Inflammatory macrophage treated with lipopolysaccharide for 4 hours (primary cell): ENCODE measurements at places on chromosomes 7 and 10.
A peak's percentile ranks its signal among the peaks of the same experiment; 100 is the strongest.

GRCh38 chr10:60973086-60973485, 29.1 kb upstream of the RHOBTB1 start:
- no peak for DNase-seq

- DNase-seq, result peak; percentile 93
These were observed 2.2 kb upstream of the RBM17 start for GRCh38 chr10:6086375-6087233.

DNA sequence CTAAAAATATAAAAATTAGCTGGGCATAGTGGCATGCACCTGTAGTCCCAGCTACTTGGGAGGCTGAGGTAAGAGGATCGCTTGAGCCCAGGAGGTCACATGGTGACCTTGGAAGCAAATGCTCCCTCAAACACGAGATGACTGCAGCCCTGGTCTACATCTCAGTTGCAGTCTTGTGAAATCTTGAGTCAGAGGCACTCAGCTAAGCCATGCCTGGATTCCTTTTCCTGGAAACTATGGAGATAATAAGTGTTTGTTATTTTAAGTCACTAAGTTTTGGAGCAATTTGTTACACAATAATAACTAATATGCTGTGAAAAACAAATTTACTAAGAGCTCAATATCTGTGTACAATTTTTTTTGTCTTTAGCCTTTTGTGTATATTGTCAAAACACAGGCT, 284.3 kb upstream of the KAT6B start:
- peak; percentile 53 for DNase-seq

DNA sequence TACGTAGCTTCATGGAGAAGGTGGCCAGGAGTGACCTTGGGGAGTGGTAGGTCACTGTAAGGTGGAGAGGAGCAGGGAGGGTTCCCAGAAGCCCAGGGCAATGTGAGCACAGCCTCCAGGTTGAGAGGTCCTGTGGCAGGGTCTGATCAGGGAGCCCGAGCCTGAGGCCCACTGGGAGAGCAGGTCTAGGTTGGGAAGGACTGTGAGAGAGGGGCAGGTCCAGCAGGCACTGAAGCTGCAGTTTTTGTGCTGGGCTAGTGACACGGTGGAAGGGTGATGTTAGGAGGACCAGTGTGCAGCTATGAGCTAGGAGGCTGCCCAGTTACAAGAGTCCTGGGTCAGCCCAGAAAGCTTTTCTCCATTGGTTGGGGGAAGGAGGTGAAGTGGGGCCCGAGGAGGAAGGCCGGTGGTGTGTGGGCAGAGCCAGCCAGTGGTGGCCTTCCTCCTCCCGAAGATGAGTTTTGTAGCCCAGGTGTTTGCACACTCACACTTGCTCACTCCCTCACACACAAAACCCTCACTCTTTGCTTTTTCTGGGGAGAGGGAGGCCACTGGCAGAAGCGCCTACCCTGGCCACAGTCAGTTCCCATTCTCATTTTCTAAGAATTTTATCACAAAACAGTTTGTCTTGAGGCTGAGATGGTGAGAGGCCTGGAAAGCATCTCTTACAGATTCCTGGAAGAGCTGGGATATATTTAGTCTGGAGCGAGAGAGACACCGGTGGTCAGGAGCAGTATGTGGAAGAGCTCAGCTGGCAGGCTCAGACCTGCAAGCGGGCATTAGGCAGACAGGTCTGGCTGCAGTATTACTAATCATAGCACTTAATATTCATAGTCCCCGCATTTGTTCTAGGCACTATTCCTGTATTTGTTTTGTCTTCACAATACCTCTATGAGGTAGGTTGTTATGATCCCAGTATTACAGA, 57.1 kb downstream of the ZNF467 start:
- DNase-seq, result no peak

- DNase-seq, result peak; percentile 8
These were observed 162.7 kb upstream of the CDK1 start for GRCh38 chr10:60615541-60615940.

- no peak for DNase-seq
These were observed 48.2 kb upstream of the ANKRD1 start for GRCh38 chr10:90969121-90969534.

DNA sequence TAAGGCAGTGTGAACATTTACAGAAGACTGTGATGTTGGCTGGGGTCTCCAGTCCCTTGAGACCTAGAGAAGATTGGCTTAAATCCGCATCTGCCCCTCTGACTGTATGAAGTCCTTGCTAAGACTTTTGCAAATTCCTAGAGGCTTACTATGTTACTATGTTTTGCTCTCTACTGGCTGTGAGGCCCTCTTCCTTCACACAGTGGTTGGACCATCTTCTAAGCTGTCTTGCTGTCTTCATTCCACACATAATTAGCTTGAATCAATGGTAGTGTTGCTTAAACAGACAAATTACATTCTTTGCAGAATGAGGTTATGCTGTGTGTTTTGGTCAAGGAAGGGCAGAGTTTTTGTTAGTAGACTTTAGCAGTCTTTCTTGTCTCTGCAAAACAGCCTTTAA, 658.0 kb downstream of the TYW1 start:
- DNase-seq, result no peak

- peak; percentile 58 for DNase-seq
These were observed 6.5 kb downstream of the FZD8 start for GRCh38 chr10:35635576-35635975.

DNA sequence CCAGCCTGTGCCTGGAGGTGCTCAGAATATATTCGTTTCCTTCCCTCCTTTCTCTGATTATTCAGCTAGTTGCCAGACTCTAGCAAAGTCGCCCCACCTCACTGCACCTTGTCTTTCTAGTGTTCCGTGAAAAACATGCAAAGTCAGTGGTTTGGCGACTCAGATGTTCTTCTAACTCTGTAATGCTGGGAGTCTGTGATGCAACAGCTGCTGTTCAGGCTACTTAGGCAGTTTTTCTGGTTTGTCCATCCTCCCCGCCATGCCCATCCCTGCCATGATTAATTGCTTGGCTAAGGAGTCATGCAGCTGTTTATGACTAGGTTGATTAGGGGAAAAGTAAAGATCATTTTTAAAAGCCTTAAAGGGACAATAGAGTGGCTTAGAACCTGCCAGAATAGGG, 99.4 kb downstream of the MTPN start:
- DNase-seq, result no peak

- DNase-seq, result no peak
These were observed 9.2 kb downstream of the PPP3CB start for GRCh38 chr10:73486601-73487000.

DNA sequence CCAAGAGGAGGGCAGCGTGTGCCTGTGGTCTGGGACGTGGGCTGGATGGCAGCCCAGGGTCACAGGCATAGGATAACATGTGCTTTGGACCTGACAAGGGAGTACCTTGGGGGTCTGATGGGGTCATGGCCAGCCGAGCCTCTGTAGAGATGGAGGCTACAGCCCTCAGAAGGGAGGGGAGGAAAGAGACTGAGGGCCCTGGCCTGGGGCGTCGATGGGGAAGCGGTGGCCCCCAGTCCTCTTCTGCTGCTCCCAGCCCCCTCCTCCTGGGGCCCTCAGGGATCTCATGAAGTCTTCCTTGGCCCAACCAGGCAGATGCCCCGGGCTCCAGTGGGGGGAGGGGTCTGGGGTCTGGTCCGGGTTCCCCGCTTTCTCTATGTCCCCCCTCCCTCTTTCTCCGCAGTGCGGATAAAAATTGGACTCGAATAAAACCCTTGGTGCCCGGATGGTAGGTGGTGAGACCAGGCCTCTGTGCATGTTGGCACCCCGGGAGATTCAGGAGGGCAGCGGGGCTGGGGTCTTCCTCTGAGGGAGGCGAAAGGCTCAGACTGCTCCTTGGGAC, 15.6 kb upstream of the HSPB1 start:
- no peak for DNase-seq

GRCh38 chr10:91017198-91017597, 96.3 kb upstream of the ANKRD1 start:
- no peak for DNase-seq

DNA sequence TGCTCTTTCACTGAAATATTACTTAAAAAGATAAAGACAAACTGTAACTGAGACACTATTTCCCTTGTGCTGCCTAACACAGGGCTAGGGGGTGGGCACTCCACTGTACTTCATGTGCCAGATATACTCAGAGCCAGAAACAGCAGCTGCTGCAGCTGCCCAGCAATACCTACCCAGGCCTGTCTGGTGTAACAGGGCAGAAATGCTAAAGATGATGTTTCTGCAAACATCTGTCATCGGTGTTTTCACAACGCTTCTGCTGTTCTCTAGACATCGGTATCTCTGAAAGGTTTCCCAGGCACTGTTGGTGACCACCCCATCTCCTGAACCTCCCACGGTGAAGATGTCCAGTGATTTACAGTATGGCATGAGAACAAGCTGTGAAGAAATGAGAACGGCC, 42.7 kb downstream of the LAMB1 start:
- DNase-seq, result no peak

DNA sequence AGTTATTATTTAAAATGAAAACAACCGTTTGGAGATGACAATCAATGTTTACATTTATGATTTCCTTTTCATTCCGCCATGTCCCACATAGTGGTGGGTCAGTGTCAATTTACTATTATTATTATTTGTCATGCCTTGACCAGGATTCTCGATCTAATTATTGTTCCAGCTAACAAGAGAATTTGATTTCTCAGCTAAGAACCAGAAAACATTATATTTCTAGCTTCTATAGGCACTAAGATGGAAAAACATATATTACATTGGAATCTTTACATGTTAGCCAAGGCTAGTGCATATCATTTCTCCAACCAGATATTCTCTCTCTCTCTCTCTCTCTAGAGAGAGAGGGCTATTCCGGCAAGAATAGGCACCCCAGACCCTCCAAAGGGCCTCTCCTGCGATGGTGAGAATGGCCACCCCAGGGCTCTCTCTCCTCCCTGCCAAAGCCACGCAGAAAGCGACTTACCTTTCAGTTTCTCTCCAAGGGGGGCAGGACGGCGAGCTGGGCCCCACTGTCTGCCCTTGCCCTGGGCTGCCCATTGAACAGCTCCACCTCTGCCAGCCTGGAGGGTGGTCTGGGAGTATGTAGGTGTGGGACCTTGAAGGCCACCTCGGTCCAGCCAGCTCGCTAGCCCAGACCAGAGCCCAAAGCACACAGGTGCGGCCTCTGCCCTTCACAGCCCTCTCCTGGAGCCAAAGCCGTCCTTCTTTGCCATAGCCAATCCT, 2.4 kb downstream of the HOXA3 start:
- no peak for DNase-seq

DNA sequence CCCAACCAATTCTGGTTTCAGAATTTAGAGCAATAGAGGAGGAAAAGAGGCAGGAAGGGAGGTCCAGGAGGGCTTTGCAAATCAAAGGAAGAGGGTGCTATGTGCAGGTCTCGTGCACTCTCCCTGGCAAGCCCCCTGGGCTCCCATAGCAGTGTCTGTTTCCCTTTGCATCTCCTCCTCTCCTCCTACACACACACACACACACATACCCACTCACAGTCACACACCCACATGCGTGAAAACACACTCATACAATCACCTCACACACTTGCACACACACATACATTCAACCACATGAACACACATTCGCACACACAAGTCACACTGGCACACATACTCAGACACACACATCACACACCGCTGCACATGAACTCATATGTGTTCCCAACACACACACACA, 105.3 kb downstream of the OAT start:
- DNase-seq, result no peak

- DNase-seq, result no peak
These were observed 17.1 kb downstream of the AZGP1 start for GRCh38 chr7:99958564-99959227.

GRCh38 chr7:156638443-156639077, 2.0 kb upstream of the RNF32 start:
- DNase-seq, result no peak

DNA sequence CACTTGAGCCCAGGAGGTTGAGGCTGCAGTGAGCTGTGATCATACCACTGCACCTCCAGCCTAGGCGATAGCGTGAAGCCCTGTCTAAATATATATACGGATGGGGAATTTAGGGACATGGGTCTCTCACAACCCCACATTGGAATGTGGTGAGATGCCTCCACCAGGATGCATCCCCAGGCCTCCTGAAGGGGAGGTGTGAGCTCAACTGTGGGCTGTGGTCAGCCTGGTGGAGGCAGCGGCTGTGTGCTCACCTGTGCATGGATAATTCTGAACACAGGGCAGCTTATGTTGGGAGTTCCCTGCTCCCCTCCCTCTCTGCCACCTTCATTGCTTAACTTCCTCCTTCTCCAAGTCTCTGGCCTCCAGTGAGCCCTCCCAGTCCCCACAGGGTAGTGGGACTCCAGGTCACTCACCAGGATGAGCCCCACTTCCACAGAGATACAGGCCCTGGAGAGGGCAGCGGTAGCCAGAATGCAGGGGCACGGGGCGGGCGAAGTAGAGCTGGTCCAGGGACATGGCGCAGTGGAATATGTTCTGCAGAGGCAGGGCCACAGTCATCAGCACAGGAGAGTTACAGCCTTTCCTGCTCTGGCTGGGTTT, 30.4 kb downstream of the PYROXD2 start:
- DNase-seq, result no peak

DNA sequence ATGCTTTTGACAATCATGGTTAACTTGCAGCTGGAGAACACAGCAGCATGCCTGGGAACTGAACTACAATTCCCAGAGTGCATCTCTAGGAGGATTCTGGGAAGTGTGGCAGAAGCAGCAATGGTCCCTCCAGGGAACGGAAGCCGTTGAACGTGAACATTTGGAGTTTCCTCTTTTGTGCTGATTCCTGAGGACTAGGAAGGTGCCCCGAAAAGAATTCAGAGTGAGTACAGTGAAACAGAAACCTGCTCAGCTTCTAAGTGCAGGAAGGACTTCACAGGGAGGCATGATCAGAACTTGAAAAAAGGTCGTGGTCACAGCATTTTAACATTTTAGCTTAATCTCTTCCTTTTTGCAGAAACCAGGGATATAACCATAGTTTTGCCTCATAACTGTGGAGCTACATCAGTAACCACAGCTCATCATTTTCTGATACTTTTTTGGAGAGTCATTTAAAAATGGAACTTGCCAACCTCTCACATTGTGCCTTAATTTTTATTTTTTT, at the start of gene NUDT13:
NUDT13 (plus strand) TSS at position 111 of the 505 bp plus-strand sequence. CDS start 3,911 bp downstream, outside the sequence.
- peak; percentile 90 for DNase-seq

- DNase-seq, result peak; percentile 28
These were observed 7.1 kb downstream of the VIM start for GRCh38 chr10:17235136-17235535.

DNA sequence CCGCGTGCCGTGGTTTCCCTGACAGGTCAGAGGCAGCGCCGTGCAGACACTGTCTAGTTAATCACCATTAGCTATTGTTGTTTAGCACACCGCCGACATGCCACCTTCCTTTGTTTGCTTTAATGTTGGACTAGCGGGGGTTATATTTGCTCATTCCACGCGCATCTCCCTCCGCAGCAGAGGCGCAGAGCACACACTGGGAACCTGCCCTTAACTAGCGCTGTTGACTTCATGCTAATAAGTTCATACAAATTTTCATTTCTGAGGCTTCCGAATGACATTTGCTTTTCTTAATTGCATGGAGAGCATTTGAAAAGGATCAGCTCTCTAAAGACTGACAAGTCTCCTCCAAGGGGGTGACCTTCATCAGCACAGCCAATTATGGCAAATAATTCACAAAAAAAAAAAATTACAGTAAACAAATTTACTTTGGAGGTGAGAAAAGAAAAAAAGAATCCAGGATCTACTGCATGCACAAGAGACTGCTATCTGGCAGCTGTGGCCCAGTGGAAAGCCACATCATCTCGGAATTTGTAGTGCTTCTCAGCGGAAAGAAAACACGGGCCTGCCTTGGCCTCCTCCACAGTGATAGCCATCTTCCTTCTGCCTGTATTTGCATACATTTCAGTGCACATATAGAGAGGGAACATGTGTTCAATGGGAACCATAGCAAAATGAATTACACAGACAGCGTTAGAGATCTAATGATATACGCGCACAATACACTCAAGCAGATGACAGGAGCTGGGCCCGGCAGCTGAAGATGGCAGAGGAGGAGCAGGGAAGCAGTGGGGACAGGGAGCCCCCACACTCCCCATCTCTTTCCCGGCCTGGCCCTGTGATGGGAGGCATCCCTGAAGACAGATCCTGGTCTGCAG, 94.2 kb downstream of the EBF3 start:
- no peak for DNase-seq
